Thyroid gland (tissue), 4 donors: ENCODE measurements at places on chromosomes 12 and 14. TPM values are rescaled to one million over a fixed set of nuclear protein-coding genes. Genes with fewer than 3 reads are reported as not detected.

GRCh38 chr14:96783043-96783914, 13.9 kb upstream of the VRK1 start:
- no peak for DNase-seq

The SLC7A8 gene
- total RNA-seq = 79.4 TPM

DNA sequence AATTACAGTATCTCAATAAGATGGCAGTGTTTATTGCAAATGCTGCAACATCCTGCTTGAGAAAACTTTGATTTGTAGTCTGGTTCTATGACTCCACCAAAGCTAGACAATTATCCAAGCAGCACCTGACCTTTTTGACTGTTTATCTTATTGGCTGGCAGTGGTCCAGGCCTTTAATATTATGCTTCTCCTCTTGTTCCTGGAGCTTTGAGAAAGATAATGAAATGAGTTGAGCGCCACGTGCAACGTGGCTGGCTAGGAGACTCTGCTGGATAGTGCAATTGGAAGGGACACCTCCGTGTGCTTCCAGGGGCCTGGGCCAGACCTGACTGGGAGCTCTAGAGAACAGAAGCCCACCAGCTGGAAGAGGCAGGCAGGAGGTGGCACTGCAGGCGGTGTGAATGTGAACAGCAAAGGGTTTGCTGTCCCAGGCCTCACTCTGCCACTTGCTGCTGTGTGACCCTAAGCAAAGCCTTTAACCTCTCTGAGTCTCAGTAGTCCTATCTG, 349.3 kb downstream of the CACNA1C start:
- DNase-seq = no peak

The PRPH gene
- total RNA-seq = not detected

DNA sequence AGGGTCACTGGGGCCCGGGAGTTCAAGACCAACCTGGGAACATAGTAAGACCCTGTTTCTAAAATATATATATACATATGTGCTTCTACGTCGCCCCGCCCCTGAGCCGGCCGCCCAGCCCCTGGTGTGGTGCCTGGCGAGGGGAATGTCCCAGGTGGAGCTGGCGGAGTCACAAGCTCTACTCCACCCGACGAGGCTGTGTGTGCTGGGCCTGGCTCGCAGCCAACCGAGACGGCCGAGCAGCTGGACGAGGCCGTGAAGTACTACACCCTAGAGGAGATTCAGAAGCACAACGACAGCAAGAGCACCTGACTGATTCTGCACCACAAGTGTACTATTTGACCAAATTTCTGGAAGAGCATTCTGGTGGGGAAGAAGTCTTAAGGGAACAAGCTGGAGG, 22.1 kb upstream of the ITPK1 start:
- peak; percentile 89 for DNase-seq

The SRRM4 gene
- 0.27 TPM for total RNA-seq

- DNase-seq = no peak
Observed at GRCh38 chr12:27297566-27297965, 35.1 kb upstream of the BMAL2 start.

GRCh38 chr12:75446857-75447256, 33.7 kb upstream of the GLIPR1 start:
- no peak for DNase-seq

- DNase-seq = no peak
Observed at GRCh38 chr14:76257842-76258397, 106.2 kb downstream of the GPATCH2L start.

DNA sequence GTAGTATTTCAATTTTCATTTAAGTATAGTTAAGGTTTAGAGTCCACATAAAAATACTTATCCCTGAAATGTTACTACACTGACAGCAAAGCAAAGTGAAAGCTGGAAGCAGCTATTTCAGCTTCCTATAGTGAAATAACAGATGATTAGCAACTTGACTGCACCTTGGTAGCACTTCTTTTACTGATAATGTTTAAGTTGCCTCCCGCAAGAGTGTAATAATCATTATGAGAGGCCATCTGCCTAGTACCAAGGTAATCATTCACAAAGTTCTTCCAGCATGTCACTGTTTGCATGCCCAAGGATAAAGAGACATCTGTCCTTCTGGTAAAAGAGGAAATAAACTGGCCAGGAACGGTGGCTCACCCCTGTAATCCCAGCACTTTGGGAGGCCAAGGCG, 69.8 kb downstream of the LIN7A start:
- no peak for DNase-seq

DNA sequence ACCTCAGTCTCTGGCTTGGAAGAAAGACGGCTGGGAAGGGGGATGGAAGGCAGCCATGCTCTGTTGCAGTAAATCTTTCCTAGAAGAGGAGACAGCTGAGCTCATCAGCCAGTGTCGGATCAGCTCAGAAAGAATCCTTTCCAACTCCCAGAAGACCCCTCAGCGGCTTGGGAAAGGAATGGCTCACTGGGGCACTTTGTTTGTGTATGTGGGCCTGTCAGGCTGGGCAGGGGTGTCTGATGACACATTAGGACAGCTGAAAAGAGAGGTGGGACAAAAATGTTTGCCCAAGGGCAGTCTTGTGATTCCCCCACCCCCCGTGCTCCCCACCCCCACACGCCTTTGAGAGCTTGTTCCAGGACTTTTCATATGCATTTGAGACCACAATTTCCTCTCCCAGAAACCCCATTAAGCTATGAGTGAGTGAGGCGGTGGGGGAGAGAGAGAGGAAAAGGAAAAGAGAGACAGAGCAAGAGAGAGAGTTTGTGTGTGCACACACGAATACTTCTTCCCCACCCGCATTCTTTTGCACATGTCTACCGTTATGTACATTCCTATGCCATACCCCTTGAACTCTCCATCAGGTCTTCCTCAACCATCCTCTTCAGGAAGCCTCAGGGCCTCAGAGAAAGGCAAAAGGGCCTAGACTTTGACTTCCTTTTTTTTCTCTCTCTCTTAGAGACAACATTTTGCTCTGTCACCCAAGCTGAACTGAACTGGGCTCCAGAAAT, 198.9 kb downstream of the ZFP36L1 start:
- no peak for DNase-seq

DNA sequence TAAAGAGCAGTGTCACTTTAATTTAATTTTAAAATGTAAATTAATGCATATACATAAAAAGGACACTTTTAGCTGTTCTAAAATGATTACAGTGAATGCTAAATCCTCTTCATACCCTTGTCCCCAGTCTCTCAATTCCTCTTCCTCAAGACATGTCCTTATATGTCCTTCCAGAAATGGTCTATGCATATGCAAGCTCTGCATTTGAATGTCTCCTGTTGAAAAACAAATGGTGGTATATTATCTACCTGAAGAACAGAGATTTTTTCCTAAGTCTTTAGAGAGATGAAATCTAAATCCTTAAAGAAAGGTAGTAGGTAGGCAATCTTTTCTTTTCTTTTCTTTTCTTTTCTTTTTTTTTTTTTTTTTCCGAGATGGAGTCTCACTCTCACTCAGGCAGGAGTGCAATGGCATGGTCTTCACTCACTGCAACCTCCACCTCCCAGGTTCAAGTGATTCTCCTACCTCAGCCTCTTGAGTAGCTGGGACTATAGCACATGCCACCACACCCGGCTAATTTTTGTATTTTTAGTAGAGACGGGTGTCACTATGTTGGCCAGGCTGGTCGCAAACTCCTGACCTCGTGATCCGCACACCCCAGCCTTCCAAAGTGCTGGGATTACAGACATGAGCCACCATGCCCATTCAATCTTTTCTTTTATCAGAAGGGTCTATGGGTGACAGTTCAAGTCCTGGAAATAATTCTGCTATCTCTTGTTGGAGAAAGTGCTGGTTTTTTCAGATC, 180.5 kb downstream of the PRKCH start:
- DNase-seq = no peak

- no peak for DNase-seq
Observed at GRCh38 chr12:66638666-66639065, 40.2 kb downstream of the GRIP1 start.

The CLEC4E gene
- total RNA-seq = 4.4 TPM

DNA sequence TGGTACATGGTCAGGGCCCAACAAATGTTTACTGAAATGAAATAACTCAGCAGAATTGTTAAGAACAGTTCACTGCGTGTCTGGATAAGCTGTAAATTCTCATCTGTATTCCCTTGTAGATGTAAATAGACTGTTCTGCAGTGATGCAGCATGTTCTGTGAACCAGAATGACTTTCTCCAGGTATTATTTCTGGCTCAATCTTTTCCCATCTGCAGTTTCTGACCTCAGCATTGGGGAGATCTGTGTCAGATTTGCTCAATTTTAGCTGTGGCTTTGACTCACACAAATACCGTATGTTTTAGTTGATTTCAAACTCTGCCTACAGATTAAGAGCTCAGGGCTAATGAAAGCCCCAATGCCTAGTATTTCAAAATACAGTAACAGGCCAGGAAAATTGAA, 49.2 kb upstream of the DICER1 start:
- DNase-seq = no peak

DNA sequence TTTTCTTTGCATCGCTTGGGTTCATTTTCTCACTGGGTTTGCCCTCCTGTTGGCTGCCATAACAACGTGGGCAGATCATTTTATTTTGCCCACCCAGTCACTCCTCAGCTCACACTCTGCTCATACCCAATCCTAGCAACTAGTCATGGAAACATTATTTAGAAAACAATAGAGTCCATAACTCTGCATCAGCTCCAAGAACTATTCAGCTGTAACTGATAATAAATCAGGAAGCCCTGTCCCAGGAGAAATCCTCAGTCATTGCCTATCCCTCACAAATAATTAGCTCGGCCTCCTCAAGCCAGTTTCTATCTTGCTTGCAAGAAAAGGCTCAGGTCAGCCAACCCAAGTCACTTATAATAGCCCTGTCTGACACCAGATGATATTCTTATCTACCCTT, 43.2 kb downstream of the RTN1 start:
- DNase-seq = no peak

The COX8C gene
- total RNA-seq = not detected

DNA sequence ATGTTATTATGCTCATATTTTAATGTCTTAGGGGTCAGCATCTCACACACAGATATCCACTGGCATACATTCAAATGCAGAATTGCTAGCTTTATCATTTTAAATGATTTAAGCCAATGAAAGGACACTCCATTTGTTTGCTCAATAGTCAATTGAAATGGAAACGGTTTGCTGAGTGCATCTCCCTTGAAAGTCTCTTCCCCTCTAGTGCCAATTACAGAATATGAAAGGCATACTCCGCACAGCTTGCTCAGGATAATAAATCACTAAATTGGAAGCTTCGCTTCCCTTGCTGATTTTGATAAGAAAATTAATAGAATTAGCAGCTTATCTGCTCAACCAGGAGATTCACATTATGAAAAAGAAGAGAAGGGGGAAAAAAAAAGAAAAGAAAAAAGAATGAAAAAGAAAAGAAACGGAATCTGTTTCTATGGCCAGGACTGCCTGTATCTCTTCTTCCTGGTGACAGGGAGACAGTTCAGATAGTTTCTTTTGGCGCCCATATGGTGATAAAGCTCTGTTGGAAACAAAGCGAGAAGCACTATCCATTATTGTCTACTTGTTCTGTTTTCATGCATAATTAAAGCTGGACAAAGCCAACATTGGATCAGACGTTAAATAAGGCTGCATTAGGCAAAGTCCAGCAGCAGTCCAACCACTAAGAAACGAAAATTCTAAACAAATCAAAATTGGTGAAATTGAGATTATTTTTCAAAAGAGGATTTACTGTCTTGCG, 225.0 kb downstream of the GXYLT1 start:
- DNase-seq = no peak

DNA sequence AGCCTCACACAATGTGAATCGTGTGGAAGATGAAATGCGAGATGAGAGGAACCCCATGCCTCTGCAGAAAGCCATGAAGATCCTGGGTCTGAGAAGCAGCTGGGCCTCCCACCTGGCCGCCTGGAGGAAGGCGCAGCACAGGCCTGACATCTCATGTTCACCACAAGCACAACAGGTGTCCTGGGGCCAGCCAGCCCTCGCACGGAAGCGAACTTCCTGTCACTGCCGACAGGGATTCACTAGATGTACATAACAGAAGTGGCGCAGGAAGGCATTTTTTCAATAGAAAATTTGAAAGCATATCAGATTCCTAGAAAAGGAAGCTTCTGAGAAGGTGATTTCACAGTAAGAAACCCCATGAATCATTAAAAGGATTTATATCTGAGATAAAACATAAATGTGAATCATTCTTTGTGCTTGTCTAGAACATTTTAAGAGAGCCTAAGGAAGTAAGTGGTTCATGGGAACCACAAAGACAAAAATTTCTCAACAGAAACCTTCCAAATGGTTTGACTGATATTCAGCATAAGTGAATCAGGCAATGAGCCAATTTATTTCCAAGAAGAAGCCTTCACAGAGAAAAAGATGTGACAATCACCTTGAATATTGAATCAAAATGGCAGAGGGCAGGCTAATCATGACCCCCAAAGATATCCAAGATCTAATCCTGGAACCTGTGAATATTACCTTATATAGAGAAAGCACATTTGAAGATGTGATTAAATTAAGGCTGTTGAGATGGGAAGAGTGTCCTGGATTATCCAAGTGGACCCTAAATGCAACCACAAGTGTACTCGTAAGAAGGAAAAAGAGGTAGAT, 311.9 kb downstream of the DUSP6 start:
- no peak for DNase-seq

The CNTN1 gene
- total RNA-seq = 1.9 TPM

DNA sequence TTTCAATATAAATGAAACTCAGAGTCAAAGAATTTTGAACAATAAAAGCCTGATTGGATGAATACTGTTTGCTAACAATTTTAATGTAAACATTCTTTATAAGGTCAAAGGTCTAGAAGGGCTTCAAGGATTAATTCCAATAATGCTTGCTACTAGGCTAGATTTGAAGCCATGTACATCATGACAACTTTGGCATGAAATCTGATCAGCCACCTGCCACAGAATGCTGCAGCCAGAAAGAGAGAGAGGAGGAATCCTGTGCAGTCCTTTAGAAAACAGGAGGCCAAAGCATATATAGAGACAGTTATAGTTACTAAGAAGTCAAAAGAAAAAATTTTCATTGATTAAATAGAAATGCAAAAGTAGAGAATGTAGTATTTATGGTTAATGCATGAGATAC, 47.1 kb downstream of the ABCD2 start:
- DNase-seq = no peak

The HSPB8 gene
- 73.9 TPM for total RNA-seq

The CMA1 gene
- total RNA-seq = not detected
